ENCODE measurements at places on chromosomes 16 and 17.

GRCh38 chr16:30352488-30353401 is 2.4 kb downstream of the CD2BP2 start:
- no peak for DNase-seq

GRCh38 chr17:36827081-36827480 is 110.2 kb upstream of the LHX1 start:
- DNase-seq: no peak

- no peak for DNase-seq
Observed at GRCh38 chr16:19003935-19004334, 20.2 kb downstream of the TMC7 start.

- no peak for DNase-seq
Observed at GRCh38 chr17:7862692-7863437, 5.1 kb downstream of the CYB5D1 start.

All from activated CD4-positive, CD25-positive, alpha-beta regulatory T cell (primary cell).